ENCODE measurements at places on chromosomes 11 and 22. TPM values are rescaled to one million over a fixed set of nuclear protein-coding genes. Genes with fewer than 3 reads are reported as not detected.

Gene NXPE4
- not detected for total RNA-seq

DNA sequence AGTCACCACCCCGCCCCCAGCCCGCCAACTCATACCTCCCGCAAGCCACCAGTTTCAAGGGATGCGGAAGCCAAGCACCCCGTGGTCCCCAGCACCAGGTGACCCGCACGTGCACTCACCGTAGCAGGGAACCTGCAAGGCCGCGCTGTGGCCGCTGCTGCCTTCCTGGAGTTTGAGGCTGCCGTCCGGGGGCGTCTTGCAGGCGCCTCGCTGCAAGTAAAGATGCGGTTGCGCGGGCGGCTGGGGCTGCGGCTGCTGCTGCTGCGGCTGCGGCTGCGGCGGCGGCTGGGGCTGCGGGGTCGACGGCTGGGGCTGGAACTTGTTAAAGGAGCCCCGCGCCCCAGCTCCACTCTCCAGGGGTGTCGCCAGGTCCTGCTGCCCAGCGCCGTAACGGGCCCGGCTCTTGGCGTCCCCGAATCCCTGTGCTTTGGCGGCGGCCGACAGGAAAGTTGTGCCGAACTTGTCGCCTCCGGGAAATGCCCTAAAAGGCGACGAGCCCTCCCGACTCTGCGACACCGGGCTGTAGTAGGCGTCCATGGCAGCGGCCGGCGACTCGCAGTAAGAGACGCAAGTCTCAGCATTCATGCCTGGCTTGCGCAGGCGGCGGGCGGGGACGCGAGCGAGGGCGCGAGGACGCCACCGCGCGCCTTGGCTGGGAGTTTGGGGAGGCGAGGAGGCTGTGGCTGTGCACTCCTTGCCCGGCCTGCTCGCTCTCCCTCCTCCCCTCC is at the start of gene ALX4:
Gene ALX4 (minus strand): TSS at position 662 of the 728 bp plus-strand sequence. CDS start 77 bp downstream, at position 585.
- peak; percentile 26 for DNase-seq

Gene SLC35F2
- 37.4 TPM for total RNA-seq

Gene FLRT1
- 2.7 TPM for total RNA-seq

DNA sequence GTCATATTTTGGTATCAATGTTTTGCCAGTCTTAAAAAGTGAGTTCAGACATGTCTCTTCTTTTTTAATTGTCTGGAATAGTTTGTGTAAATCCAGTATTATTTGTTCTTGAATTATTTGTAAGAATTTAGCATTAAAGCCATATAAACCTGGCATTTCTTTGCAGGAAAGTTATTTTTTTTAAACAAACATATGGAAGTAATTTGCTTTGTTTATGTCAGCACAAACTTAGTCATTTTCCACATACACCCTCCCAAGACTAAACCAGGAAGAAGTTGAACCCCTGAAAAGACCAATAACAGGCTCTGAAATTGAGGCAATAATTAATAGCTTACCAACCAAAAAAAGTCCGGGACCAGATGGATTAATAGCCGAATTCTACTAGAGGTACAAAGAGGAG is 9.1 kb upstream of the CCDC81 start:
- no peak for DNase-seq

Gene SPON1
- 0.25 TPM for total RNA-seq

Gene MYBPC3
- not detected for total RNA-seq
